Cardiac septum (tissue), 1 donor: ENCODE measurements at places on chromosomes 11 and 22. TPM values are rescaled to one million over a fixed set of nuclear protein-coding genes. Genes with fewer than 3 reads are reported as not detected.

- no peak for DNase-seq
Measured at GRCh38 chr11:32858731-32859130, 29.0 kb downstream of the PRRG4 start.

MS4A4A gene
- total RNA-seq, result 8.8 TPM

VPREB1 gene
- not detected for total RNA-seq

GRCh38 chr22:31625661-31626426 lies 36.2 kb downstream of the PISD start:
- DNase-seq, result no peak

TENM4 gene
- total RNA-seq, result 3.4 TPM

LAYN gene
- 4.5 TPM for total RNA-seq

B3GAT1 gene
- total RNA-seq, result 0.27 TPM

- peak; percentile 35 for DNase-seq
Measured at GRCh38 chr22:35643991-35644390, 4.3 kb upstream of the APOL6 start.

- DNase-seq, result no peak
Measured at GRCh38 chr22:37309211-37310074, 27.1 kb downstream of the CYTH4 start.

DNA sequence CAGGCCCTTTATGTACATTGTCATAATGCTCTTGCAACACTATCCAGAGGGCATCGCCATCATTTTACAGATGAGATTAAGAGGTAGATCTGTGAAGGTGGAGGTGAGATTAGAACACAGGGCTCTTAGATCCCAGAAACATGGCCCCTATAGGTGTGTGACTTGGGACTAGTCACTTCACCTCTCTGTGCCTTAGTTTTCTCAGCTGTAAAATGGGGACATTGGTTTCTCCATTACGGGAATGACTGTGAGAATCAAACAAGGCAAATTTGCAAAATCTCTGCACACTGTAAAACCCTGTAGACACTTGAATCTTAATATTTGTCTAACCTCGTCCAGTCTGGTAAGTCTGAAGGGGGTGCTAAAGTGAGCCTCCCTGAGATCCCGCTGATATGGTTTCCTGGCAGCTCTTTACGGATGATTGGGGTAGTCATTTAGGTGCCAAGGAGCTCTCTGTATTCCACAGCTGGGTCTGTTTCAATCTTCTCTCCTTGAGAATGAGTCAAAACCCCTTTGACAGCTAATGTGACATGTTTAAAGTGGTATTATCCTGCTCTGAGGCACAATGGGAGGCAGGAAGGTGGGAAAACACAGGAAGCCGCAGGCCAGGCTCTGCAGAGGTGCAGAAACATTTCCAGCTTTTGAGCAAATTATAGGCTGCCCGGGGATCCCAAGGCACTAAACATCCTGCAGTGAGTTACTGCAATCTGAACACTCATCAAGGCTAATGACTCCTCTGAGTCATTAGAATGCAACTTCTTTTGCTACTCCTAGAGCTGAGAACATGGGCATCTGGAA lies 140.8 kb downstream of the CCDC81 start:
- DNase-seq, result no peak

- no peak for DNase-seq
Measured at GRCh38 chr11:108916935-108917334, 252.1 kb downstream of the DDX10 start.

SLC6A5 gene
- not detected for total RNA-seq

GRCh38 chr11:118056806-118057205 lies 20.1 kb upstream of the TMPRSS4 start:
- peak; percentile 47 for DNase-seq
